ENCODE measurements at places on chromosomes 1 and 21.

- no peak for DNase-seq
Observed at GRCh38 chr21:42655796-42656770, 2.7 kb downstream of the PDE9A start.

DNA sequence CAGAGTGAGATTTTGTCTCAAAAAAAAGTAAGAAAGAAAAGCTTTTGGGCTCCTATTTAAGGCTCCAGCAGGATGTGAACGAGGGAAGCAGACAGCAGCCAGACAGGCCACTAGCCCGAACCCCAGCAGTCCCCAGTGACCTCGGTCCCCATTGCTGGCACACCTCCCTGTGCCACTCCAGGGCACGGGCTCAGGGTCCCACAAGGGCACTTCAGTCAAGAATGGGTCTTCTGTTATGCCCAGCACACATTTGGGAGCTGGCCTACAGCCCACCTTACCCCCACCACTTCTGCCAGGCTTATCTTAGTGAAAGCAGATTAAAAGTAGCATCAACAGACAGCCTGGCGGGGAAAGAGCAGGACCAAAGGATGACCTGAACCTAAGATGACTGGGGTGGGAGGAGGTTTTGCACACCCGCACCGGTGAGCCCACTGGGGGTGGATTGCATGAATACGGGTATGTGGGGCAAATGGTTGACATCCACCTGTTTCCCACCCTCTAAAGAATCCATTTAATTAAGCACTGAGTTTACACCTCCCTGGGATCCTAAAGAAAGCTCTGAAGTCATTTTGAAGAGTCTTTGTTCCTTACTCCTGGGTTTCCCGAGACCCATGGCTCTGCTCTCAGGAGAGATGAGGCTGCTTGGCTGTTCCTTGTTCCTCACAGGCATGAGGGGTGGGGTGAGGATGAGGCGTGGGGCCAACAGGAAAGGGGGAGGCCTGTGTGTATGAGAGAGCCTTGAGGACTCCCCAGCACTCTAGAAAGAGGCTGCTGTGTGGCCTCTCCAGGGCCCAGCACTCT, 4.7 kb downstream of the CHI3L1 start:
- no peak for DNase-seq

DNA sequence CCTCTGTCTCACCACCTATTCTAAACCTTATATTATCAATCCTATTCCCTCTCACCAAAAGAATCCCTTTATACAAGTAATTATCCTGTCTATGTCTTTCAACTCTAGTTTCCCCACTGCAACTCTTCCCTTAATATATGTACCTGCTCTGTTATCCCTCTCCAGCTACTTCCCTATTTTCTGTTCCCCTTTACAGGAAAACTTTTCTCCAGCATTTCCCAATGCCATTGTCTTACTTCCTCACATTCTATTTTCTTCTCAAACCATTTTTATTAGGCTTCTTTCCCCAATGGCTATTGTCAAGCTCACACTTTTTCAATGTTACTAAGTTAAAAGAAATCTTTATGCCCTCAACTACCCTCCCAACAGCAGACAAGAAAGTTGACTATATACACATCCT, 11.6 kb downstream of the DPYD start:
- DNase-seq: no peak

DNA sequence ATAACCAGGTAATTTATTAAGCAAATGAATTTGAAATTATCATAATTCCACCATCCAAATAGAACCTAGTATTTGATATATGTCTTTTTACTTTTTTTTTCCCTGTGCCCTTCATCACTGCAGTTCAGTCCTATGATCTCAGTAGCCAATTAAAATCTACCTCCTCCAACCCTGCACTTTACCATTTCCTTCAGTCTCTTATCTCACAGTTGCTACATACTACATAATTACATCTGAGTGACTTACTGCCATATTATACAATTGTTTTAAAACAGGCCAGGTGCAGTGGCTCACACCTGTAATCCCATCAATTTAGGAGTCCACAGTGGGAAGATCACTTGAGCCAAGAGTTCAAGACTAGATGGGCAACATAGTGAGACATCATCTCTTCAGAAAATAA, 73.2 kb downstream of the PRKACB start:
- no peak for DNase-seq

DNA sequence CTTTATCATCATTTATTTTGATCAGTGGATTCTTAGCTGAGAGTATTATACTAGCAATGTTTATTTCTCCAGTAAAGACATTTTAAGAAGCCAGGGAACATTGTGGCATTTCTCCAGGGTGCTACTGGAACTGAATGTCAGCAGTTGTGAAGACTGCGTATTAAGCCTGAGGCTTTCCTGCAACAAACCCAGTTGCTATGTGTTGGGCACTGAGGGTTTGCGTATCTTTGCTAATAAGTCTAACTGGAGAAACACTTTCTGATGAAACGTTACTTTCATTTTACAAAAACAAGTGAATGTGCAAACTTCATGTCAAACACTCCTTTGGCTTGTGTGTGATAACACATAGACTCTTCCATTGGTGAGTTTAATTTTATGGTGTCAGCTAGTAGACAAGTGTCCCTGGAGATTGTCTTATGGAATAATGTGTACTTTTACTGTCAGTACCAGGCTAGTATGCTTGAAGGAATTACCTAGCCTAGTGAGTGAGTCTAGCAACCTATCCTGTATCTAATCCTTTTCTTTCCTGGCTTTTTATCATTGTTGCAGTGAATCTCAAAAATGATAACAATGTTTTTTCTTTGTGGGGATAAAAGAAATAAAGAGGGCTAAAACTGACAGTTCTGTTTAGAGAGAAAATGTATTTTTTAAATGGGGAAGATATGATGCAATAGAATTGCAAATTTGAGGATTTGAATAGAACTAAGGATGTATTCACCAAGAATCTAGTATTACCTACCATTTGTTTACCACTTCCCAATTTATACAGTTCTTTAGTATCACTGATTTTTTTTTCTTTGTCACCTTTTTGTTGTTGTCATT, 70.1 kb downstream of the MTR start:
- no peak for DNase-seq
